MM.1S (cell line): ENCODE measurements at places on chromosomes 11 and 22.

- no peak for DNase-seq
Measured at GRCh38 chr11:113992459-113993110, 17.7 kb downstream of the HTR3A start.

DNA sequence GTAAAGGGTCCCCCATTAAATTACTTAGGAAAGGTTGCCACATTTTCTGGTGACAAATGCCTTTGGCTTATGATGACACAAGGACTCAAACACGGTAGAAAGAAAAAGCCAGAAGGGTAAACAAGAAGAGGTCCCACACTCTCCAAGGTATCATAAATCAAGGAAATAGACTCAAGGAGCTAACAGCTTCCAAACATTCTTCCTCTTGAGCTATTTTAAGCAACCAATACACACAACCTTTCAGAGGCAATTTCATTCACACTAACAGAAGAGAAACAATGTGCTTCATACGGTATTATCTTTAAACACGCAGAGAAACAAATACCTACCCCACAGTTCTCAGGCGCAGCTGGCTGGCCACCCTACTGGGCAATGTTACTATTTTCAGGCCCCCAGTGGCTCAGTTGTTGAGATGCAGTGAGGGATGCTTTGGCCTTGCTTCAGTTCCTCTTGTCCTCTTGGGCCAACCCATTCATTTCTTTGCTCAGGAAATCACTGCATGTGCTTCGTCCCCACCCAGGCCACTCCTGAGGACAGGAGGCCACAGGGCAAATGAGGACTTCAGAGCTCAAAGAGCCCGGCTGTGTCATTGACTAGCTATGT, 15.8 kb downstream of the ABTB2 start:
- no peak for DNase-seq

- no peak for DNase-seq
Measured at GRCh38 chr22:19981961-19982920, 34.4 kb downstream of the ARVCF start.

- no peak for DNase-seq
Measured at GRCh38 chr11:17600316-17601255, 53.5 kb downstream of the OTOG start.

GRCh38 chr22:19775496-19776325, 15.1 kb downstream of the TBX1 start:
- no peak for DNase-seq
